Placental pericyte (primary cell): ENCODE measurements at places on chromosomes 5 and 9. TPM values are rescaled to one million over a fixed set of nuclear protein-coding genes. Genes with fewer than 3 reads are reported as not detected.

Gene OTULINL
- 0.66 and 28.2 TPM in 2 replicates for total RNA-seq

Gene SH3PXD2B
- 39.6 and 41.8 TPM in 2 replicates for total RNA-seq

Gene PCDHGA1
- total RNA-seq = 0.43 and 0.88 TPM in 2 replicates

Gene SAXO1
- total RNA-seq = not detected in 2 replicates
